ENCODE measurements at places on chromosomes 4 and X.

GRCh38 chr4:7273738-7274297 lies 81.5 kb downstream of the SORCS2 start:
- DNase-seq = no peak

DNA sequence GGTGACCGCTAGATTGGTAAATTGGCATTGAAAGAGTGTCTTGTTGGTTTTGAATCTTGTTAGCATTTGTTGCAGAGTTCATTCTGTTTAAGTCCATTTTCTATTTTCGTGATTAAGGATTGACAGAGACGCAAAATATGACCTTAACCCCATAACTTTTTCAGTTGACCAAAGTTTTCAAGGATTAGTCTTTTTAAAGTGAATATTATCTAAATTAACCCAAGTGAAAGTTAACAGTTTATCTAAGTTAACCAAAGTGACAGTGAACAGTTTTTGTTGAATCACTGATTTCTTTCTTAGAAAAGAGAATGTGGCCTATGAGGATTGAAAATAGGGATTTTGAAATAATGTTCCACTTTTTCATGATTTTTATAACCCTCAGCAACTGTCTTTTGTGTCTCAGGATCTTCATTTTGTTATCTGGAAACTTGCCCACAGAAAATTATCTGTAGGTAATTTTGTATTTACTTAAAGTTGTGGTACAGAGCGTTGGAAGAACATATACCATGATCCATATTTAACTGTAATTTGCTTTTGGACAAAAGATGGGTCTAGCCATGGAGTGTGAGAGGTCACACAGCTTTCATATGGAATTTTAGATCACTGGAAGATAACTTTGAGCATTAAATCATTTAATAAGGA lies 3.3 kb downstream of the CPEB2 start:
- no peak for DNase-seq

GRCh38 chr4:5897674-5898073 lies 4.8 kb upstream of the CRMP1 start:
- DNase-seq = no peak

GRCh38 chr4:48190839-48191238 lies 56.8 kb upstream of the TXK start:
- DNase-seq = no peak

GRCh38 chrX:9884031-9884779 lies 83.0 kb upstream of the CLDN34 start:
- no peak for DNase-seq

- DNase-seq = no peak
Observed at GRCh38 chr4:126742048-126742447, 890.7 kb upstream of the INTU start.

DNA sequence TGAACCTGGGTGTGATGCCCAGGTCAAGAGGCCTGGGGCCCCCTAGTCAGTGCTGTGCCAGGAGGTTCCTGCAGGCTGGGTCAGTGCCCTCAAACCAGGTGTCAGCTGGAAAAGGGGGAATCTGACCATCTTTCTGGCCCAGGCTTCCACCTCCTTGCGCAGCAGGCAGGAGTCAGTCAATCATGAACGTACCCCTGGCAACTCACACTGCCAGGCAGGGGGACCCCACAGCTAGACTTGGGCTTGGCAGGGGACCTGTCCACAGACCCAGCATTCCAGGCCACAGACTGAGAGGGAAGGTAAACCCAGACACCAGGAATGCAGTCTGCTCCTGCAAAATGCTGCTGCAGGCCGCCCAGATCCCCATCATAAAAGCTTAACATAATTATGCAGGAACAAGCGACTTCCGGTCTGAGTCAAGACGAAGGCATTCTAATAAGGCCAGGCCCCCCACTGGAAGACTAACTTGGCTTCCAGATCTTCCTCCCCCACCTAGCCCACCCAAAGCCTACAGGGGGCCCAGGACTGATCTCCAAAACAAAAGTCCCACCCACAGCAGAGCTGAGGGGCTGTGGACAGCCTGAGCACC lies 156.3 kb downstream of the BCOR start:
- DNase-seq = no peak

- no peak for DNase-seq
Observed at GRCh38 chrX:27728291-27728690, 79.5 kb upstream of the MAGEB10 start.

DNA sequence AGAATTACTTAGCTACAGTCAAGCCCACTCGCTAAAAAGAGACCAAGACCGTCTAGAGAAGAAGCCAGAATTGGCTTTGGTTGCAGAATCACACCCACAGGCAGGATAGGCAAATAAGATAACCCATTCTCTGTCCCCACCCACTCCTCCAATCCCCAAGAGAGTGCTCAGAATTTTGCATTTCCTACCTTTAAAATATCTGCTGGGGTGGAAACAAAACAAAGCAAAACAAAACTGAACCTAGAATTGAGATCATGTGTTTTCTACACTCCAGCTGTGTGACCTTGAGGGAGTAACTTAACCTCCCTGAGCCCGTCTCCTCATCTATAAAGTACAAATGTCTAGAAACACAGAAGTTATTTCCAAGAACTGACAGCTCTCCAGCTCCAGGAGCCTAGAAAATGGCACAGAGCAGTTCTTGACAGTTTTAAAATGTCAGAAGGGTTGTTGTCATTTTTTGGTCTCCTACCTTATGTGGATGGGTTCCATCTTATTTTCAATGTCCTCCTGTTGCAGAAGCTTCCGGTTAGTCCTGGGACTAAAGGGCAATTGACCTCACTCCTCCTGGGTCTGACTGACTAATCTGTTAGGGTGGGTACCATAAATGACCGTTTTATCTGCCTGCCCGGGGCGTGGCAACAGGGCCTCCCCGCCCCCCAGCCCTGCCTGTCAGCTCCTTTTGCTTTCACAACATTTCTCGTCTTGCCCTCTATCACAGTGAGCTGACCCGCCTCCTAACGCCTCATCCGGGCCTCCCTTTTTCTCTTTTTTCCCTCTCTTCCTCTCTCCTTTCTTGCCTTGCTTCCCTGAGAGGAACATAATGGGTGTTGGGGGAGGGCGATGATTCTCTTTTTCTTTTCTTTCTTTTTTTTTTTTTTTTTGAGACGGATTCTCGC lies 114.0 kb downstream of the RBM47 start:
- DNase-seq = peak; percentile 88

- DNase-seq = no peak
Observed at GRCh38 chr4:81452452-81453006, 19.2 kb downstream of the RASGEF1B start.

- DNase-seq = no peak
Observed at GRCh38 chr4:85733798-85734197, 258.8 kb downstream of the ARHGAP24 start.

- DNase-seq = peak; percentile 82
Observed at GRCh38 chr4:174496631-174497432, 25.5 kb downstream of the HPGD start.

GRCh38 chr4:1447676-1448588 lies 41.7 kb upstream of the NKX1-1 start:
- DNase-seq = no peak

DNA sequence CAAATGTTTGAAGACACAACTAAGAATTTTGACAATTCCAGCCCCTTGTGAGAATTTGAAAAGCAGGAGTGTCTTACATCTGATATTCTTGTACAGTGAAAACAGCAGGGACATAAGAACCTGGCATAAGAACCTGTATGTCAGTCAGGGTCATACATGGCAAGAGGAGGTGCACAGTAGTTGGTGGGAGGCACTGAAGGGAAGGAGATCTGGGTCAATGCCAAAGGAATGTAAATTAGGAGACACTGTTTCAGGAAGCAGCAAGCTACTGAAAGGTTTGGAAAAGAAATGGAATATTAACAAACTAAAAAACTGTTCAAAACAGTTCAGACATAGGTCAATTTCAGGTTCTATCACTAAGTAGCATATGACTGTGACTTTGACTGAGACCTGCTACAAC lies 25.0 kb upstream of the SPP1 start:
- DNase-seq = no peak

GRCh38 chr4:147418226-147418625 lies 62.7 kb upstream of the EDNRA start:
- DNase-seq = no peak

GRCh38 chrX:56130436-56130835 lies 101.7 kb upstream of the KLF8 start:
- DNase-seq = peak; percentile 22

DNA sequence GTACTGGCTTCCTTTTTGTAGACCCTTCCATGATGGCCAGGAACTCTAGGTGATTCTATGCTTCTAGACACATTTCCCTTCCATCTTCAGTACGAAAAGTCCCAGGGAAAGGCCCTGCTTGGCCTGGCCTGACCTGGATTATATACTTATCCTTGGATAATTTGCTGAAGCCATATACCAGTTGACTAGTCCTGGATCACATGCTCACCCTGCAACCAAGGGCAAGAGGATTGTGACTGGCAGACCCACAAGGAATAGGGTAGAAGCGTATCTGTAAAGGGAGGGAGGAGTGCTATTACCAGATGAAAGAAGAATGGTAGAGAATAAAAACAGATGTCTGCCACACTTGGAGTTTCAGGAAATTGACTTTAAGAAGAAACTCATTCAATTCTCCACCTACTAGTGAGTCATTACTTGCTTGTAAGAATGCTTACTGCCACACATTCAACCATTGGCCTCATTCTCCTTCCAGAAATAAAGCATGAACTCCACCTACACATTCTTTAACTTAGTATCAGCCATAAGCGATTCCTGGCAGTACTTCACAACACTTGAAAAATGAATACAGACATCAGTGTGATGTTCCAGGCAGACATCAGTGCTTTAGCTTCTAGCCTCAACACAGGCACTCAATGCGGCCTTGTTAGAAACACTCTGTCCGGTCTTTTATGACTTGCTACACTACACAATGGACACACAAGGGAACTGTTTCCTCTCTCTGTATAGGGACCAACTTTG lies 141.8 kb downstream of the CBR4 start:
- DNase-seq = no peak

DNA sequence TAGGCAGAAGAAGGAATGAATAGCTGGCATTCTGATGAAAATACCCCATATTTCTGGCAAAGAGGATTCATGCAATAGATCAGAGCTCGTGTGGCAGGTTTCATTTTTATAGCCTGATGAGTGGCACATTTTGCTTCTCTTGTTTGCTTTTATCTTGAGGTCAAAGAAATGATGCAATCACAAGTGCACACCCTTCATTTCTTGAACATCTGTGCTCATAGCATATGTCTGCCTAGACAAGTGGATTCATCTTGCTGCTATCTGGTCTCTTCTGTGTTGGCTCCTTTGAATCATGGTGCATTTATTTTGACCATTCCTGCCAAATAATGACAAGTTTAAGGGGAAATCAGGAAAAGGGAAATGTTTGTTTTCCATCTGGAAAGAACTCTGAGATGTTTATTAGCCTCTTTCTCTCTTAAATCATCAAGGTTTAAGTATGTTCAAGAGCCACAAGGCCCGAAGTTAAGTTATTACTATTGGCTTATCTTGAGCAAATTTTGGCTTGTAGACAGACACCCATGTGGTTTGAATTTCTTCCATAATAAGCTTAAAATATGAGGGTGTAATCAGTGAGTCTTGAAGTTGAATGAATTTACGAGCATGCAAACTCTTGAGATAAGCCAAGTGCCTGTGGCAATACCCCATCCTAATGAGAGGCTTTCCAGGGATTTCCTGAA lies 59.3 kb upstream of the HS3ST1 start:
- peak; percentile 57 for DNase-seq

DNA sequence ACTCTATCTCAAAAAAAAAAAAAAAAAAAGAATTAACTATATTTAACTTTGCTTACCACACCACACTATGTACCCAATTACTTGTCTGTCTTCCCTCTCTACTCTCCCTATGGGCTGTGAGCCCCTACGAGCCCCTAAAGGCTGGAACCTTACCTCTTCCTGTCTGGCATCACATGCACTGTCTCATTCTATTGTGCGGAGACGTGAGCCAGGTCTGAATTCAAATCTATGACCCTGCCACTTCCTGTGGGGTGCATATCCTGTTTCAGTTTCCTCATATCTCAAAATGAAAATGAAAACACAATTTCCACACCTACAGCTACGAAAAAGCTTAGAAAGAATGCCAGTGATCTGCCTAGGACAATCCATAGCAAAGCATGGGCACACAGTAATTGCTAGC lies 42.9 kb upstream of the HS3ST1 start:
- no peak for DNase-seq

DNA sequence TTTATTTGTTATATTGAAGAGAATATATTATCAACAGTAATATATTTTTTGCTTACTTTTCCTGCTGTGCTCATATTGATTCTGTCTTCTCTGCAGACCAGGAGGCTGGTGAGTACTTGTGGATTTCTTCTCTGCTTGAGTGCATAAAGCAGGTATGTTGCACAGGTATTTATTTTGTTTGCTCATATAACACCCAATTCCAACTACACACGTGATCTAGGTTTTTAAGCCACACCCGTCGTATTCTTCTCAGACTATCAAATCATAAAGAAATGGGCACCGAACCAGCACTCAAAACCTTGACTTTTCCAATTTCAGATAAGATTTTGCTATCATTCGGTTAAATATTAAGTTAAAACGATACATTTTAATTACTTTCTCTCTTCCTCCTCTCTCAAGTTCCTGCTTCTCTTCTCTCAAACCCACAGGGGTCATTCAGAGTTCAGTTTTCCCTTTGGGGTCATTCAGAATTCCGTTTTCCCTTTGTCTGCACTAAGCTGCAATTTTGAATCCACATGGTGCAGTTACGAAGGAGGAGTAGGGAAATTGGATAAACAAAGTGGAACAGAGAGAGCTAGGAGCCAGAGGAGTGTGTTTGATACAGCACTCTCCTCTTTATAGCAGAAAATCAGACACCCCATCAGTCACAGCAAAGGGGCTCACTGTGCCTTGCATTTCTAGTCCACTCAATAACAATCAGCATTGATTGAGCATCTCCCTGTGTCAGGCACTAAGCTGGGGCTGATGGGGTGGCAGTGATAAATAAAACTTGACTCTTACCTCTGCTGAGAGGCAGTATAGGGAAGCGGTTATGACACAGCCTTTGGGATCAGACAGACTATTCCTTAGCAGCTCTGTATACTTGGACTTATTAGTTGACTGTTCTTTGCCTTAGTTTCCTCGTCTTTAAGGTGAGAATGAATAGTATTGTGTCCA lies at the start of gene ADH1C:
Gene ADH1C (minus strand): TSS at position 145 of the 936 bp plus-strand sequence. CDS start 71 bp downstream, at position 74.
- DNase-seq = peak; percentile 2

- no peak for DNase-seq
Observed at GRCh38 chrX:149877636-149878035, 3.3 kb upstream of the MAGEA8 start.

GRCh38 chrX:131894995-131895394 lies 128.1 kb upstream of the STK26 start:
- no peak for DNase-seq

- no peak for DNase-seq
Observed at GRCh38 chr4:6905516-6906445, 3.8 kb upstream of the TBC1D14 start.

- peak; percentile 13 for DNase-seq
Observed at GRCh38 chr4:123349421-123350190, 47.0 kb upstream of the SPRY1 start.

DNA sequence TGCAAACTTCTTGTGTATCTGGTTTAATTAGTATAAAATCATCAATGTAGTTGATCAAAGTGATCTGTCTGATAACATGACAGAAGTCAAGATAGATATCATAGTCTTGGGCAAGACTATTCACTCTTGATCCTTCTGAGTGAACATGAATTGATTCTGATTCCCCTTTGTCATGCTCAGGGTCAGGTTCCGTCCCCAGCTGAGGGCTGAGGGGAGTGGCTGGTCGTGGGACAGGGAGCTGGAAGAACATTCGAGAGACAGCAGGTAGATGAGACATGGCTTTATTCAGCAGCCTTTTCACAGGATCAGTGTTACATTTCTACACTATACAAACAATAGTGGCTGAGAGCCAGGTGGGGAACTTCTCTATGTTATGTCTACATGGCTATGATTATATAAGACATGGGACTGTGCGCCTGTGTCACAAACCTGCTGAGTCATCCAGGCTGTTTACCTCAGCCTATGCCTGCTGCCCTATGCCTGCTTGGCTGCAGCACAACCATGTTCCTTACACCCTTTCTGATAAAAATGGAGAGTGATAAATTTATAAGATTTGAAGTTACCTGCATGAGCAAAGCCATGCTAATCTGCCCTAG lies 586.9 kb upstream of the NR3C2 start:
- DNase-seq = peak; percentile 56

Data from HT-29 (cell line).